ENCODE measurements at places on chromosomes 1 and 21.

DNA sequence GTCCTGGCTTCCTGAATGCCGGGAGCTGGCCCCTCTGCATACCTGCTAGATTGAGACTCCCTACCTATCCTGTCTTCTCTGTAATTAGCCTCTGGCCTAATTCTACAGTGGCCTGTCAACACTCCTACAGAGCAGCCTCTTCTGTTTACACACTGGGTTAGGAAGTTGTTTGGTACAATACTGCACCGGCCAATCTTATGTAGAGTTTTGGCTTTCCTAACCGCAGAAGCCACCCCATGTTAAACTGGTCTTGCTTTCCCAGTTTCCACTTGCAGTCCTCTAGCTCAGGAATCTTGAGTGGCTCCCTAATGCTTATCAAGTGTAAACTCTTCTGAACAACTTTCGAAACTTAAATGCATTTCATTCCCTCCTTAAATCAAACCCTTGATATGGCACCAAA is 42.8 kb downstream of the DPH5 start:
- no peak for DNase-seq

GRCh38 chr1:110961902-110962301 is 1.8 kb downstream of the LRIF1 start:
- no peak for DNase-seq

- DNase-seq, result peak; percentile 79
Observed at GRCh38 chr1:183609313-183609712, 19.1 kb upstream of the NCF2 start.

DNA sequence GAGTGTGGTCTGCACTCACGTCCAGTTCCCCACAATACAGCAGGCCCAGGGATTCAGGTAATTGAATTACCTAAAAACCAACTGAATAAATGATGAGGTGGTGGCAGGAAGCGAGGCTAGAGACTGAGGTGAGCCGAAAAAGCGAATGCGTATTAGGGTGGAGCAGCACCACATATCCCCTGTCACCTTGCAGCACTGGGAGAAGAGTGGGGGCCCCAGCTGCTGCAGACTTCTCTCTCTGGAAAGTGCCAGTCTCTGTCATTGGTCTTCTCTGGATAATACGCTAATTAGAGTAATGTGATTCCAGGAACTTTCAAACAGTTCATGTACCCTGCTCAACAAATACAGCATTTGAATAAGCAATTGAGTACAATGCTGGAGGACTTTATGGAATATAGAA is 199.0 kb downstream of the RPS6KC1 start:
- DNase-seq, result no peak

- DNase-seq, result no peak
Observed at GRCh38 chr1:43786960-43787359, 79.6 kb downstream of the ST3GAL3 start.

DNA sequence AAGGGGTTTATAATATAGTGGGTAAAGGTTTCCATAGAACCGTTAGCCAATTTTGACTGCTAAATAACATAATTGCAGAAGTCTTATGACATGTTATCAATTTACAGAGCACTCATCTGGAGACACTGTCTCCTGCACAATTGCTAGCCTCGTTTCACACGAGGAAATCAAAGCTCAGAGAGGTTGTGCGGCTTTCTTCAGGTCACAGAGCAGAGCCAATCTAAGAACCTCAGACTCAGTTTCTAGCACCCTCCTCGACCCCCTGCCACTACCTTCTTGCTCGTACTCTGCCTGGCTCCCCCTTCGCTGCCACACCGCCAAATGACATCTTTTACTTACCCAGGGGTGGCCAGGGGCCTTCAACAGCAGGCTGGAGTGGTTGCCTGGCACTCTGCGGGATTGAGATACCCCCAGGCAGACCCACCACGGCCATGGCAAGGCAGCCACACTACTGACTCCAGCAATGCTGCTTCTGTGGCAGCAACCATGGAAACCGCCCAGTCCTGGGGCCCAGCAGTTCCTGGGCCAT is 16.0 kb upstream of the CASZ1 start:
- no peak for DNase-seq

DNA sequence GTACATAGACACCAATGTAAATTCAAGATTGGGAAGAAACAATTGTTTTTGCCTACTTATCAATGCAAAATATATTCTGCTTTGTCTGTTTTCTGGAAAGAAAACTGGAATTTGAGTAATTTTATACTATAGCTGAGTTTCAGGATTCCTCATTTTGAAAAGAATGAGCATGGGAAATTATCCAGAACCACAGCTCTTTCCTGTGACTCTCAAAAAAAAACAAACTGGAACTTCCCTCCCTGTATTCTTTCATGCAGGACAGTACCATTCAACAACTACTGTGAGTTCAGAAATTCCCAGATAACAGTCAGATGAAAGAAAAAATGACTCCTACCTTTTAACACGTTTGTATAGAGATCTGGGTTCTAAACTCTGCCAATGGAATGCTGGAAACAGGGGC is 372.4 kb downstream of the TGFB2 start:
- DNase-seq, result no peak

- DNase-seq, result no peak
Observed at GRCh38 chr1:181117648-181118449, 29.3 kb downstream of the IER5 start.

DNA sequence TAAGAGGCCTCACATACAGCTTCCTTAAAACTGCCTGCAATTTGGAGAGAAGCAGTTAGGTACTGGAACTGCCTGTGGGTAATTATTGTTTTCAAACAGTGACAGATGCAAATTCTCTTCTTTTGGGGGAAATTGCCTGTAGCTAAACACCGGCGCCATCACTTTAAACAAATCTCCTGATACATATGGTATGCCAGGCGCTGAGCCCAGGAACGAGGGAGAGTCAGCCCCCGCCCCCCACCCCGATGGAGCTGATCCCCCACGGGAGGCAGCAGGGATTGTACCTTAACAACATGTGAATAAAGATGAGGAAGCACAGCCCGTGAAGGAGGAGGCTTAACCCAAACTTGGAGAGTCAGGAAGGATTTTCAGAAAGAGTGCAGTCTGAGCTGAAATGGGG is 7.1 kb downstream of the TMEM51 start:
- DNase-seq, result no peak

DNA sequence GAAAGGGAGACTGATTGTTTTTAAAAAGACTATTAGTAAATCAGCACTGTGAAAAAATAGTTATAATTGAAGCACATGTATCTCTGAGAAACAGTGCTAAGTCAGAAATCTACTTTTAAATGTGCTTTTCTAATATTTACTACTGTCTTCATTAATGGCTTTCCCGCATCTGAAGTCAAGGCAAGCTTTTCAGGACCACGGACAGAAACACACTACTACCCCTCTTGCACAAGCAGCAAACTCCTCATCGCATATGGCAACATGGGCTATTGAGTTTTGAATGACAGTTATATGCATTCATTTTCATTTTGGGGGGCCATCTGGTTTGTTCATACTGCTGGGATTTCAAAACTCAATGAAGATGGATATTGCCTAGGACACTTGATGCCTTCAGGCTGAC is 433.4 kb upstream of the CAMK1G start:
- peak; percentile 52 for DNase-seq

- DNase-seq, result no peak
Observed at GRCh38 chr1:111600886-111601386, 18.7 kb upstream of the RAP1A start.

DNA sequence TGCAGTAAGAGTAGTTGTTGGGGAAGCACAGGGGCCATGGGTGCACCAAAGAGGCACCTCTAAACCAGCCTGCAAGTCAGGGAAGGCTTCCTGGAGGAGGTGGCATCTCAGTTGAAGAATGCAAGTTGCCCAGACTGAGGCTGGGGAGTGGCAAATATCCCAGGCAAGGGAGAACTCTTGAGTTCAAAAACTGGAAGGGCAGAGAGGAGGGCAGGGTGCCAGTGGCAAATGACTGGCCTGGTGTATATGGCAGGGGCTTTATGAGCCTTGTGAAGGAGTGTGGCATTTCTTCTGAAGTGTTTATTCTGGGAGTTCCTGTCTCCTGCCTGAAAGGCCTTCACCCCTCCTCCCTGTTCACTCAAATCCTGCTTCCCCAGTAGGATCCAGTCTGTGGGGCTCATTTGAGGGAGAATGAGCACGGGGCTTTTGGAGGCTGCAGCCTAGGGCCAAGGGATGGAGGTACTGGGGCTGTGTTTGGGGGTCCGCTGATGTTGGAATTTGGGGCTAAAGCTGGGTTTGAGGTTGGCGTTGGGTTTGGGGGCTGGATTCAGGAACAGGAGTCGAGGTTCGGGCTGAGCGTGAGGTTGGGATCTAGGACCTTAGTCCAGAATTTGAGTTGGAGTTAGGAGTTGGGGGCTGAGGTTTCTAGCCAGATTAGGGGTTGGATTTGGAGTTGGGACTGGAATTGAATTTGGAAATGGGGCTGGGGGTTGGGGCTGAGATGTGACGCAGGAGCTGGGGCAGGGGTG is at the start of gene TMEM125:
Gene TMEM125, plus strand, starts transcription at position 357 of the 749 bp plus-strand sequence. CDS start 2,740 bp downstream, outside the sequence.
- DNase-seq, result no peak

- peak; percentile 20 for DNase-seq
Observed at GRCh38 chr21:29335720-29336119, 37.0 kb downstream of the BACH1 start.

DNA sequence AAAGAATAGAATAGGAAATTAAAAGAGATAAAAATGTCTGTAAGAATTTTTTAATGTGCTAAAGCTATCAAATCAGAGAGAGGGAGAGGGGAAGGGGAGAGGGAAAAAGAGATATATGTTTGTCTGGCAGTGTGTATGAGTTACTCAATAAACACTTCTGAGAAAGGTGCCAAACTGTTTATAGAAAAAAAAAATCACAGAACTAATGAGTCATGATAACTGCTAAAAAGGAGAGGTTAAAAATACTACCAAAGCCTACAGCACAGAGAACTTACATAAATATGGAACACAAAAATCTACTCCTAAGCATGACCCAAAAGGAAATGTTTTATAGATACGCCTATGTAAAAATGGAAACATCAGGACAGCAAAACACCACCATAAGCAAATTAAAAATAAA is 45.4 kb downstream of the SELENOF start:
- no peak for DNase-seq

DNA sequence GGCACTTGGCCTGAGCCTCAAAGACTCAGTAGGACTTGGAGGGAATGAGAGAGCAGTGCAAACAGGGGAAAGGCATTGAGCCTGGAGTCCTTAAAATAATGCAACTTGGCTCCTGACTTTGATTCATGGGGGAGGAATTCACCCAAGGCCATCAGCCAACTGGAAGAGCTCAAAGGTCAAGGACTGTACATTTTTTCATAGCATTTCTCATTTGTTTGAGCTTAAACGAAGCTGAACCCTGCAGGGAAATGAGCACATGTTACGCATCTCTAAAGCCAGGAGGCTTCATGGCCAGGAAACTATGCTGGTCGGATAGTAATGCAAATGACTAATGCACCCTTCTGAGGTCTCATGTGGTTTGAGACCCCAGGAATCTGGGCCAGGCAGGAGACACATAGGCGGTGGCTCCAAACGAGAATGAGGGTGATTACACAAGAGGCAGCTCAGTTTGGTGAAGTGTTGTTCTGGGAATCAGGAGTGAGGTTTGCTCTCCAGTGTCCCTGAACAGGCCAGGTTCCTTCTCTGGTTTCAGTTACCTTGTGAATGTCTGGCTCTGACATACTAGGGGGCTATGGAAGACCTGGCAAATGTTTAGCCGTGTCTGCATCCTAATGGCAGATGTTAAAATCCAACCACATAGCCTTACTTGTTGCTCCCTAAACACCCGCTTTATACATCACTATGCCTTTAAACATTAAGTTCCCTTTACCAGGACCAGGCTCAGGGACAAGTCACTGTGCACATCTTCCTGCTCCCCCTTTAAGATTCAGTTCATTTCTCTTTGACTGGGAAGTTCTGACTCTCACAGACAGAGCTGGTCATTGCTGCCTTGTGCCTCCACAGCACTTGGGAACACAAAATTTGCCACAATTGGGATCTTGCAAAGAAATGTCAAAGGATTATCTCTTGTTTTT is 503.9 kb upstream of the USP24 start:
- no peak for DNase-seq

GRCh38 chr1:1117469-1117831 is 1.6 kb upstream of the C1orf159 start:
- peak; percentile 47 for DNase-seq

- peak; percentile 55 for DNase-seq
Observed at GRCh38 chr1:96049759-96050409, 671.7 kb upstream of the PTBP2 start.

GRCh38 chr1:32782086-32782485 is 35.1 kb downstream of the YARS1 start:
- no peak for DNase-seq

DNA sequence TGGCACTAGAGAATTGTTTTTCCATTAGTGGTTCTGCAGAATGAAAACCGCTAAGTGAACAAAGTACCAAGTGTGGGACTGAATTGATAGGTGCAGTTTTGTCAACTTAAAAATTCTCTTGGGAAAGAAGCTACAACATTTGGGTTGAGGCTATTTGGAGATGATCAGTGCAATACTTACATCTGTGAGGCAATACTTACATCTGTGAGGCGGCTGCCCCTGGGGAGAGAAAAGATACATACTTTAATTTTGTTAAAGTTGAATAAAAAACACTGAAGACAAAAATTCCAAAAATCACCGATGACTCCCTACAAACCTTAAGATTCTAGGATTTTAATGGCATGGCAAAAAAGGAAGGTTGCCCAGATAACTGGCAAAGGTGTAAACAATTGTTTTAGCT is 1.7 kb downstream of the CFAP410 start:
- peak; percentile 34 for DNase-seq

DNA sequence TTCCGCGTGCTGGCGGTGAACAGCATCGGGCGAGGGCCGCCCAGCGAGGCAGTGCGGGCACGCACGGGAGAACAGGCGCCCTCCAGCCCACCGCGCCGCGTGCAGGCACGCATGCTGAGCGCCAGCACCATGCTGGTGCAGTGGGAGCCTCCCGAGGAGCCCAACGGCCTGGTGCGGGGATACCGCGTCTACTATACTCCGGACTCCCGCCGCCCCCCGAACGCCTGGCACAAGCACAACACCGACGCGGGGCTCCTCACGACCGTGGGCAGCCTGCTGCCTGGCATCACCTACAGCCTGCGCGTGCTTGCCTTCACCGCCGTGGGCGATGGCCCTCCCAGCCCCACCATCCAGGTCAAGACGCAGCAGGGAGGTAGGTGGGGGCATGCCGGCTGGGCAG is 58.8 kb upstream of the KDM4A start:
- no peak for DNase-seq

DNA sequence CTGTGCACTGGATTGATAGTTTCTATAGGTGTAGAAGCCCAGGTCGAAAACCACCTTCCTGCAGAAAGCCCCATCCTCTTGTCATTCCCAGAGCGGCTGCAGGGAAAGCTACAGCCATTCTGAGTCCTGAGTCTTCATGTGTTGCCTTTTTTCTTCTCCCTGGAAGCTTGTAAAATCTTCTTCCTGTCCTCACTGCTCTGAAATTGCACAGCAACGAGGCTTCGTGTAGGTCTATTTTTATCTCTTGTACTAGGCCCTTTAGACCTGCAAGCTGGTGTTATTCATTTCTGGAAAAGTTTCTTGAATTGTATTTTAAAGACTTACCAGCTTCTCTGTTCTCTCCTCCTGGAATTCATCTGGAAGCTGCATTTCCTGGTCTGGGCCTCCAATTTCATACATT is 44.2 kb upstream of the ETS2 start:
- peak; percentile 36 for DNase-seq

- peak; percentile 8 for DNase-seq
Observed at GRCh38 chr1:101005871-101006270, 19.7 kb downstream of the DPH5 start.

- DNase-seq, result no peak
Observed at GRCh38 chr1:24118410-24119242, 6.7 kb upstream of the MYOM3 start.

GRCh38 chr1:21933397-21934248 is 3.5 kb downstream of the HSPG2 start:
- DNase-seq, result no peak

GRCh38 chr21:37837381-37837780 is 78.9 kb downstream of the KCNJ6 start:
- DNase-seq, result no peak

- no peak for DNase-seq
Observed at GRCh38 chr21:29196670-29197191, 66.3 kb downstream of the MAP3K7CL start.

Data from NB4 (cell line).